ENCODE measurements at places on chromosomes 3 and 15. TPM values are rescaled to one million over a fixed set of nuclear protein-coding genes. Genes with fewer than 3 reads are reported as not detected.

The HHLA2 gene
- not detected for total RNA-seq

The MESP2 gene
- total RNA-seq, result 0.95 TPM

The AGBL1 gene
- not detected for total RNA-seq

The COL8A1 gene
- total RNA-seq, result not detected

The TUBGCP5 gene
- total RNA-seq, result 26.3 TPM

The FILIP1L gene
- total RNA-seq, result 0.16 TPM

The DET1 gene
- 4.7 TPM for total RNA-seq

The UPK1B gene
- total RNA-seq, result 13.6 TPM

The IGSF11 gene
- 4.4 TPM for total RNA-seq

The CAND2 gene
- total RNA-seq, result 0.54 TPM

The SLC28A1 gene
- not detected for total RNA-seq

The MUSTN1 gene
- total RNA-seq, result not detected

The LRTM1 gene
- not detected for total RNA-seq

The PLSCR5 gene
- not detected for total RNA-seq

The POMGNT2 gene
- 9.3 TPM for total RNA-seq

The GUCA1C gene
- not detected for total RNA-seq

The CP gene
- total RNA-seq, result 7.0 TPM

The ALDH1A3 gene
- total RNA-seq, result 18.9 TPM

The CPB1 gene
- total RNA-seq, result not detected

The SOX14 gene
- total RNA-seq, result not detected

The ANKRD63 gene
- total RNA-seq, result 0.67 TPM

The GABRA5 gene
- 115 TPM for total RNA-seq

The FAM81A gene
- total RNA-seq, result 14.8 TPM

The PDE8A gene
- 28.3 TPM for total RNA-seq

The CADPS gene
- total RNA-seq, result not detected

The GOLGA8O gene
- 0.21 TPM for total RNA-seq

The EOMES gene
- total RNA-seq, result 0.95 TPM

The DZIP1L gene
- total RNA-seq, result 7.9 TPM

The RETNLB gene
- total RNA-seq, result not detected

All from A549 treated with ZK216348 at 1 μM for 4 hours (cell line).